ENCODE measurements at places on chromosomes 6 and 20. TPM values are rescaled to one million over a fixed set of nuclear protein-coding genes. Genes with fewer than 3 reads are reported as not detected.

PHACTR1 gene
- 0.38 TPM for polyA plus RNA-seq

MOG gene
- not detected for polyA plus RNA-seq

DNA sequence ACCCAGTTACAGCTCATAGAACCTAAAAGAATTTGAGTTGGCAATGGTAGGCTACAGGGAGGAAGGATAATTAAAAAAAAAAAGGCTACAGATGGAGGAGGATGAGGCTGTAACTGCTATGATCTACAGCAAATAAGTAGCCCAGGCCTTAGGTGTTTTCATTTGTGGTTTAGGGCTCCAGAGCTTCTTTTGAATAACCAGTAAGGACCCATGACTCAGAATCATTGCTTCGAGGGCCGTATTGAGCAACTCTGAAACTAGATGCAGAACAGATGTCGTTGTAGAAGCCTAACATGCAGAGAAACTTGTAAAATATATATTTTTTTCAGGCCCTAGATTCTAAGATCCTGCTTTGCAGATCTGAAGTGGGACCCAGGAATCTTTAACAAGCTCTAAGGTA is 19.0 kb upstream of the ASIP start:
- no peak for DNase-seq
- no peaks in the 10 kb centered on the region for H3K4me1 ChIP-seq
- H3K36me3 ChIP-seq = no peaks in the 10 kb centered on the region
- no peak overlapping the region for H3K27ac ChIP-seq
- no peak overlapping the region for H3K4me3 ChIP-seq
- peaks cover 5% of the 10 kb centered on the region for H3K27me3 ChIP-seq

DNA sequence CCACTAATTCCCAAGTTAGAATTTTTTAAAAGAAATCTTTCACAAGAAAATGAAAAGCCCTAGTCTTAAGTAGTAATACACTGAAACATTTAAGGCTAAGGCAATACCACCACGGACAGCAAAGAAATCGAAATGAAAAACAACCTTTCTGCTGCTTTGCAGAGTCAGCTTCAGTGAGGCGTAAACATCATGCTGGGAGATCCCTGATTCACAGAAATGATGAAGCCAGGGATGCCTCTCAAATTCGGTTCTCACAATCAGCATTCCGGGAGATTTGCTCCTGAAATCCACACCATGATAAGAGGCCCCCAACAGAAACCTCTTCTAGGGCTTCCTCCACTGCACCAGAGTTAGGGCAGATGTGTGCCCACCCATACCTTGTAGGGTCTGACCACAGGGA is 18.6 kb downstream of the RRBP1 start:
- H3K27me3 ChIP-seq = no peaks in the 10 kb centered on the region
- H3K27ac ChIP-seq = no peak overlapping the region
- no peak for DNase-seq
- H3K4me1 ChIP-seq = peaks cover 10% of the 10 kb centered on the region

DNA sequence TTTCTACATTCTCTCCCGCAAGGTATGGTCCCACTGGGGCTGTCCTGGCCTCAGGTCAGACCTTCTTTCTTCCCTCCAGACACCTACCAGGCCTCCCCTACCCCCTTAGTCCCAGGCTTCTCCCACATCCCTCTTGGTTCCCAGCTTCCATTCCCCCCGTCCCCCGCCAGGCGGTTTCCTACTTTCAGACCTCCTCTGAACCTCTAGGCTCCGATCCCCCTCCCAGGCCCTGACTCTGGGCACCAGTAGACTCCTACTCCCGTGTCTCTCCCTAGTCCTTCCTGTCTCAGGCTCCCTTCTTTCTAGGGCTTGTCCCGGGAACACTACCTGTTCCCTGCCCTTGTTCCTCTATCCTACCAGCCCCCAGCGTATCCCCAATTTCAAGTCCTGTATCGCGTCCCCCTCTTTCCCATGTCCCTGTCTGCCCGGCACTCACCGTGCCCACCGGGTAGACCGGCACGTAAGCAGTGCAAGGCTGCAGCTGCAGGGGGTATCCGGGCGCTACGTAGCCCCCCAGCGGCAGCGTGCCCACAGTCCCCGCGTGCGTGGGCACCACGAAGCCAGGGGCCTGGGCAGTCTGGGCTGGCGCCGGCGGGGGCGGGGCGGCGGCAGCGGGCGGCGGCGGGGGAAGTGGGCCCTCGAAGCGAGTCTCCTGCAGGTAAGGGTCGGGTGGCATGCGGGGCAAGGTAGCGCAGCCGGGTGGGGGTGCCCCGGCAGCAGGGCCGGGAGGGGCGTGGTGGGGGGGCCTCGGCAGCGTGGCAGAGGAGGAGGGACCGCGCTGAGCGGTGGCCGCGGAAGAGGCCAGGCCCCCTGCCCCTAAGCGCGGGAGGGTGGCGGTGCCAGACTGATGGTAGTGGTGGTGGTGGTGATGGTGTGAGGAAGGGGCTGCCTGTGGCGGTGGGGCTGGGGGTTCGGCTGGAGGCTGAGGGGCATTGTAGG is 1.5 kb downstream of the PRRT1 start:
- no peak for DNase-seq
- no peaks in the 10 kb centered on the region for H3K27me3 ChIP-seq
- no peak overlapping the region for H3K27ac ChIP-seq

Measured in CD8-positive, alpha-beta memory T cell (primary cell).